ENCODE measurements at places on chromosomes 3 and 15. TPM values are rescaled to one million over a fixed set of nuclear protein-coding genes. Genes with fewer than 3 reads are reported as not detected.

TRPM1 gene
- polyA plus RNA-seq, result 0.16 TPM

NPHP3 gene
- polyA plus RNA-seq, result 29.3 TPM

LCTL gene
- polyA plus RNA-seq, result not detected

EOMES gene
- polyA plus RNA-seq, result 0.14 TPM

FGF7 gene
- polyA plus RNA-seq, result not detected

ISL2 gene
- 1.8 TPM for polyA plus RNA-seq

LRTM1 gene
- polyA plus RNA-seq, result not detected

GRCh38 chr3:140187656-140188221 lies 252.8 kb downstream of the CLSTN2 start:
- H3K36me3 ChIP-seq, result no peaks in the 10 kb centered on the region
- no peak overlapping the region for H3K27ac ChIP-seq
- DNase-seq, result no peak
- H3K27me3 ChIP-seq, result no peaks in the 10 kb centered on the region
- H3K4me3 ChIP-seq, result no peak overlapping the region

DNA sequence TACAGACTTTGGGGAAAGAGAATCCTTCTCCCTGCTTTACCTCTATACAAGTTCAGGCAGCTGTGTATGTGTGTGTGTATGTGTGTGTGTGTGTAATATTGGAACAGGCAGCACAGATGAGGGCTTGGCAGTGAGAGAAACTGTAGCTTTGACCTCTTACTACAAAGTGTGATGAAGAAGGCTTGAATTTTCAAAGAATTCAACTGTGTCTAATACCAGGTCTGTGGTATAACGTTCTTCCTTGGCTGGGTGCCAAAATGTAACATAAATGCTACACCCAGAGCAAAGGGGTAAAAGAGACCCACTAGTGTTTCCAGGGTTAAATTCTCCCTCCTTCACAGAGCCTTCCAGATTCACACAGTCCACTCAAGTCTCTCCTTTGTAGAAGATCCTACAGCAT lies 51.1 kb downstream of the CHST2 start:
- H3K4me1 ChIP-seq, result peaks cover 30% of the 10 kb centered on the region
- H3K27me3 ChIP-seq, result no peaks in the 10 kb centered on the region
- H3K36me3 ChIP-seq, result no peaks in the 10 kb centered on the region
- peak overlapping the region; percentile 10 for H3K27ac ChIP-seq
- H3K4me3 ChIP-seq, result no peak overlapping the region

DNA sequence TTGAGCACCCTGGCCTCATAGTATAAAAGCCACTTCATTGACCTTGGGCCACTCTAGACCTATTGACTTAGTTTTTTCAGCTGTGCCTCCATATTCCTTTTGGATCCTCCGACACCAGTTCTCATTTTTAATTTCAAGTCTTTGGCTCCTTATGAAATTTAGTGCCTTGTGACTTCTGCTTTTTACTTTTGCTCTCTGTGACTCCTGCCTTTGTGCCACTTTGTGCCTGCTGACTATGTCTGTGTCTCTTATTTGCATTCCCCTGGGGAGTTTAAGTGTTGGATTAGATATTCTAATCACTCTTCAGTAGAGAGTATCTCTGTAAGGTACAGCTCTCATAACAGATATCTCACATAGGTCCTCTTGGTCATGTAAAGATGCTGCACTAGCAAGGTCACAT lies 39.6 kb upstream of the GPR149 start:
- H3K27me3 ChIP-seq, result no peaks in the 10 kb centered on the region
- H3K36me3 ChIP-seq, result no peaks in the 10 kb centered on the region
- H3K4me1 ChIP-seq, result no peaks in the 10 kb centered on the region
- H3K4me3 ChIP-seq, result no peak overlapping the region
- DNase-seq, result no peak

DNA sequence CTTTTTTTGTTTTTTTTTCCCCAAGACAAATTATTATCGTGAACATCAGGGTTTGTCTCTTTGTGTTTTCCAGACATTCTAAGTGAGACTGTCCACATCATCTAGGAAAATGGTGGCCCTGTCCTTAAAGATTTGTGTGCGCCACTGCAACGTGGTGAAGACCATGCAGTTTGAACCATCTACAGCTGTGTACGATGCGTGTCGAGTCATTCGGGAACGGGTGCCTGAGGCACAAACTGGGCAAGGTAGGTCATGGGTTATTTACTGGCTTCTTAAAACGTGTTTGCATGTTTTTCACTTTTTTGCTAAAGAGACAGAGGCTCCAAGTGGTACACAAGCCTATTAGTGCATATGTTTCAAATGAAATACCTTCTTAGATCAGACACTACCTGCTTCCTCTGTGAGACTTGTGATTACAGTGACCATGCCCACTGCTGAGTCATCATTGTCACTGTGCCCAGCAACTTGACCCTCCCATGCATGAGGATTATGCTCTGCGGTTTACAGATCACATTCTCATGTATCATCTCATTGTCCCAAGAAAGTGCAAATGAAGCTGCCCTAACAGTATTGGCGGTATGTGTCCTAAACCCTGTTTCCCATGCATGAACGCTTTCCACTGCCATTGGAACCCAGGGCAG lies 395.2 kb upstream of the TPM1 start:
- no peaks in the 10 kb centered on the region for H3K27me3 ChIP-seq
- no peaks in the 10 kb centered on the region for H3K4me1 ChIP-seq
- DNase-seq, result no peak
- H3K36me3 ChIP-seq, result no peaks in the 10 kb centered on the region
- no peak overlapping the region for H3K4me3 ChIP-seq

GRCh38 chr3:45319231-45319995 lies 69.0 kb upstream of the LARS2 start:
- no peak overlapping the region for H3K4me3 ChIP-seq
- H3K27ac ChIP-seq, result no peak overlapping the region
- DNase-seq, result no peak
- no peaks in the 10 kb centered on the region for H3K36me3 ChIP-seq
- no peaks in the 10 kb centered on the region for H3K27me3 ChIP-seq

DNA sequence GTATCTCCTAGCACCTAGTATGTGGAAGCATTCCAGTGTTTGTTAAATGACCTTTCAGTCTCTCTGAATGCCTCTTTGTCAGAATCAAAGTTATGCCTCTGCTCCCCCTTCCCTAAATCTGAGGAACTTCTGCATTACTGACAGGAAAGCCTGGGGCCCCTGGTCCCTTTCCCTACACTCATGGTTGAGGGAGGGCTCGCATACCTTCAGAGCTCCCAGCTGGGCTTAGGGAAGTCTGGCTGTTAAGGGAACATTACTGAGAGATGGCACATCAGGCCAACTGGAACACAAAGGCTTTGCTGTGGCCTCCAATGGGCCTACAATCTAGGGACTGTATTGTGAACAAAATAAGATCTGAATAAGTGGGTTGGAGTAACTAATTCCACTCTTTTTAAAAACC lies 10.3 kb downstream of the PKM start:
- no peak for DNase-seq
- H3K4me1 ChIP-seq, result peaks cover 2% of the 10 kb centered on the region
- H3K27me3 ChIP-seq, result no peaks in the 10 kb centered on the region

- no peak for DNase-seq
- H3K4me1 ChIP-seq, result no peaks in the 10 kb centered on the region
- no peaks in the 10 kb centered on the region for H3K27me3 ChIP-seq
- no peaks in the 10 kb centered on the region for H3K36me3 ChIP-seq
- no peak overlapping the region for H3K4me3 ChIP-seq
- H3K27ac ChIP-seq, result no peak overlapping the region
These were observed 1.8 kb downstream of the CLDN18 start for GRCh38 chr3:138011722-138012121.

- H3K36me3 ChIP-seq, result no peaks in the 10 kb centered on the region
- no peak for DNase-seq
- H3K27ac ChIP-seq, result no peak overlapping the region
- H3K27me3 ChIP-seq, result peaks cover 21% of the 10 kb centered on the region
These were observed 33.1 kb upstream of the ALDH1L1 start for GRCh38 chr3:126213379-126214028.

DNA sequence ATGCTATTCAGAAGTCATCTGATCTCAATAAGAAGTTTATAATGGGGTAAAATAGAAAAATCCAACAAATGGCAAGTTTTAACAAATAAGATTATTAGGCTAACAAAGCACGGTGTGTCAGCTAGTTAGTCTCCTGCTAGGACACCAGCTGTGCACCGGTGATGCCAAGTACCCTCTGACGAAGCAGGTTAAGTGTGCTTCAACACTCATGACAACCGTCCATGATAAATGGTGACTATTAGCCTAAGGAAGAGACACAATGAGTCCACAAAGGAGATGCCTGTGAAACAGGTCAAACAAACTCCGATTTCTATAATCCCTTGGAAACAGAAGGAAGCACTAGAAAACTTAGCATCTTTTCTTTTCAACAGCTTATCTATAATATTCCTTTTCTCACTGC lies 36.5 kb downstream of the ATP13A3 start:
- H3K27ac ChIP-seq, result no peak overlapping the region
- peaks cover 6% of the 10 kb centered on the region for H3K4me1 ChIP-seq
- no peak overlapping the region for H3K4me3 ChIP-seq

- no peaks in the 10 kb centered on the region for H3K27me3 ChIP-seq
- no peak for DNase-seq
- H3K4me3 ChIP-seq, result no peak overlapping the region
- no peaks in the 10 kb centered on the region for H3K4me1 ChIP-seq
- no peak overlapping the region for H3K27ac ChIP-seq
These were observed 372.1 kb downstream of the ROBO2 start for GRCh38 chr3:77412021-77412438.

- H3K4me1 ChIP-seq, result peaks cover 61% of the 10 kb centered on the region
- no peak overlapping the region for H3K4me3 ChIP-seq
These were observed 388 bp downstream of the DAPK2 start for GRCh38 chr15:64045774-64046420.

GRCh38 chr3:171005648-171006047 lies 20.9 kb downstream of the SLC2A2 start:
- no peak for DNase-seq
- H3K27me3 ChIP-seq, result no peaks in the 10 kb centered on the region
- H3K27ac ChIP-seq, result no peak overlapping the region
- H3K4me3 ChIP-seq, result no peak overlapping the region

- H3K4me1 ChIP-seq, result peaks cover 14% of the 10 kb centered on the region
- no peak overlapping the region for H3K4me3 ChIP-seq
- H3K27ac ChIP-seq, result no peak overlapping the region
- no peaks in the 10 kb centered on the region for H3K36me3 ChIP-seq
- no peak for DNase-seq
These were observed 2.5 kb downstream of the CFAP92 start for GRCh38 chr3:128991355-128991895.

DNA sequence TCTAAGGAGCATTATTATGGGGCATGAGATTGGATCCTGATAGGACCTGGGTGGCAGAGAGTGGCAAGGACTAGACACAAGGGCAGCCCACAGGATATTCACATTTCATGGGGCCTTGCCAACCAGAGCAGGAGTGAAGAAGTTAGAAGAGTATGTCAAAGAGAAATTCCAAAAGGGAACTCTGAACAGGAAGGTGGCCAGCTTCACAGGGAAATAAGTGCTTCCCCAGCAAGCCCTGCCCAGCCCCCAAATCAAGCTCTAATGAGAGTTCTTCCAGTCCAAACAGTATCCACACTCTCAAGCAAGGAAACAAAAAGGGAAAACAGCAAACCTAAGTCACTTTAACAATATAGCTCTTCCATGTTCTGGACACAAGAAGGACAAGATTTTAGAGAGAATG lies 130.2 kb upstream of the COL8A1 start:
- H3K27me3 ChIP-seq, result no peaks in the 10 kb centered on the region
- no peaks in the 10 kb centered on the region for H3K36me3 ChIP-seq
- no peak overlapping the region for H3K27ac ChIP-seq
- H3K4me1 ChIP-seq, result no peaks in the 10 kb centered on the region

DNA sequence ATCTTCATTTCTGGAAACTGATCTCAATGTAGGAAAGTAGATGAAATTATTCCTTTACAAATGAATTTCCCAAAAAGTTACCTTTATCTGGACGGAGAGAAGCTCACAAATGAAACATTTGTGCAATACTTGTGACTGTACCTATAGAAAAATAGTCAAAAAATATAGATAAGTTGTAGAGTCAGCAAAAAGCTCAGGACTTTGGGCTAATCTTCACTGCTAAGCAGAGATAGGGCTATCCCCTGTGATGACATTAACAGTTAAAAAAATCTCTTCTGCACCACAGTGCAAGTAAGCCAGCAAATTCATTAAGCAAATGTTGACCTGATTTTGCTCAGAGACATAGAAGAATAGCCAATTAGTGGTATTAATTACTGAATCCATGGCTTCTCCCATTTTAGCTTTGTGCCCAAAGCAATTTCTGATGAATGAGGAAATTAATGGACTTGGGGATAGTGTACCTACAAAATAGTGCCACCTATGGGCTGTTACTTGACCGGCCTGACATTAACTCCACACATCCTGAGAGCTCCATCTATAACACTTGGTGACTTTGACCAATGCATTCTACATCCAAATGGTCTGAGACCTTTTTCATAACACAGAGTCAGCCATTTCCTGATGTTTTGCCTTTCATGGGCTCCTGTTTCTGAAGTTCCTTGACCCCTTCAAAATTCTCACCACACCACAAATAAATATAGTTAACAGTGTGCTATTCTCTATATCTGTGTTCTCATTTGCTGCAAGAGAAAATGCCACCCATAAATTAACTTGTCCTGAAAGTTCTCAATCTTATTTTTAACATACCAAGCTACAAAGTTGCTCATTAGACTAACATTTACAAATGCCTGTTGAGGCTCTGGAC lies 105.0 kb downstream of the SSR3 start:
- H3K4me3 ChIP-seq, result no peak overlapping the region
- H3K27me3 ChIP-seq, result no peaks in the 10 kb centered on the region
- H3K36me3 ChIP-seq, result no peaks in the 10 kb centered on the region
- peak; percentile 12 for DNase-seq
- H3K27ac ChIP-seq, result no peak overlapping the region

DNA sequence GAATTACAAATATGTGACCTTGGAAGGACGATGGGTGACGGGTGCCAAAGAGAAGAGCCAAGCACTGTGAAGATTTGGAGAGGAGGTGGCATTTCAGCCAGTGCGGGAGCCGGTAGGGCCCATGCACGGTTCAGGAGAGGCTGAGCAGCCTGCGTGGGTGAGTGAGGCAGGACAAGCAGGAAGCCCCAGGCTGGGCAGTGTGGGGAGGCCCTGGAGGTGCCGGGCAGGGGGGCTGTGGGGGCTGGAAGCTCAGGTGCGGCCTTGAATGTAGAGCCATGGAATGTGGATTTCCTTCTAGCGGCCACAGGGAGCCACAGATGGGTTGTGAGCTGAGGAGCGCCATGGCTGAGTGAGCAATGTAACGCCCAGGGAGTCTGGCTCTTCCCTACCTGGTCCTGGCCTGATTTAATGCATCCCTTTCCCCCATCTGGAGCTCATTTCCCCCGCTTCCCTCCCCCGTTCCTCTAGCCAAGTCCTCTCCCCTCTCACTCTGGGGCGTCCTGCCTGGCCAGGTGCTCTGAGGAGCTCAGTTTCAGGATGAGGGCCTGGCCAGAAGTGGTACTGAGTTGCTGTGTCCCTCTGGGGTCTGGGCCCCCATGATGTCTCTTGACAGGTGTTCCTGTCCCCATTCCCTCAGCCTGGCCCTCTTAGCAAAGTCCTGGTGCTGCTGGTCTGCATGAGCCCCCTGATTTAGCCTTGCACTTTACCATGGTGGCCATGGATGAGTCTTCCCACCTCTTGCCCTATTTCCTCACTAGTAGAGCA lies 41.8 kb upstream of the IQSEC1 start:
- no peaks in the 10 kb centered on the region for H3K36me3 ChIP-seq
- no peak for DNase-seq
- peaks cover 61% of the 10 kb centered on the region for H3K4me1 ChIP-seq
- H3K4me3 ChIP-seq, result no peak overlapping the region
- no peak overlapping the region for H3K27ac ChIP-seq
- H3K27me3 ChIP-seq, result no peaks in the 10 kb centered on the region

- H3K27me3 ChIP-seq, result no peaks in the 10 kb centered on the region
- H3K4me3 ChIP-seq, result no peak overlapping the region
- no peak overlapping the region for H3K27ac ChIP-seq
- DNase-seq, result no peak
- no peaks in the 10 kb centered on the region for H3K36me3 ChIP-seq
- no peaks in the 10 kb centered on the region for H3K4me1 ChIP-seq
These were observed 204.3 kb downstream of the ZBTB20 start for GRCh38 chr3:114942773-114943172.
